Fibroblast of pulmonary artery (primary cell): ENCODE measurements at places on chromosomes 7 and 10.

DNA sequence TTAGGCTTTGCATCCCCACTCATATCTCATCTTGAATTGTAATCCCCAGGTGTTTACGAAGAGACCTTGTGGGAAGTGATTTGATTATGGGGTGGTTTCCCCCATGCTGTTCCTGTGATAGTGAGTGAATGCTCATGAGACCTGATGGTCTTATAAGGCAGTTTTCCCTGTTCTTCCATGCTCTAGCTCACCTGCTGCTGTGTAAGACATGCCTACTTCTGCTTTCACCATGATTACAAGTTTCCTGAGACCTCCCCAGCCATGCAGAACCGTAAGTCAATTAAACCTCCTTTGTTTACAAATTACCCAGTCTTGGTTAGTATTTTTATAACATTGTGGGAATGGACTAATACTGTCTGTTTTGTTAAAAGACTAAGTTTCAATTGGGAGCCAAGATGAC lies 35.3 kb upstream of the ZNF92 start:
- DNase-seq = no peak

GRCh38 chr10:99983280-99983988 lies 26.3 kb downstream of the DNMBP start:
- DNase-seq = peak; percentile 89

GRCh38 chr7:11410656-11411644 lies 421.0 kb downstream of the THSD7A start:
- DNase-seq = no peak

DNA sequence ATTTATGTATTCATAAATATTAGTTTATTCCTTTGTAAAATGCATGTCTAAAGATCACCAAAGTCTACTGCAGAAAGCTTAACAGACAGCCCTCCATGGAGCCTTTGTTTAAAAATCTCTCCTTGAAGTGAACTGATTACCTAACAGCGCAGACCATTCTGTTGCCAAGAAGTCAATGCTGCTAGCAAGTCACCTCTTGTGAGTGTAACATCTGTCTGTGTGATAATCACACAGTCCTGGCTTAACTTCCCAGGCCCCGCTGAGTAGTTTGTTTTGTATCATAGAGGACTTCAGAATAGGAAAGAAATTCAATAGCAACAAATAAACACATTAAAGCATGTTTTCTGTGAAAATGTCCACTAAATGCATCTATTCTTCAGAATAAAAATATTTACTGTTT lies 435.3 kb upstream of the IGFBP3 start:
- no peak for DNase-seq

DNA sequence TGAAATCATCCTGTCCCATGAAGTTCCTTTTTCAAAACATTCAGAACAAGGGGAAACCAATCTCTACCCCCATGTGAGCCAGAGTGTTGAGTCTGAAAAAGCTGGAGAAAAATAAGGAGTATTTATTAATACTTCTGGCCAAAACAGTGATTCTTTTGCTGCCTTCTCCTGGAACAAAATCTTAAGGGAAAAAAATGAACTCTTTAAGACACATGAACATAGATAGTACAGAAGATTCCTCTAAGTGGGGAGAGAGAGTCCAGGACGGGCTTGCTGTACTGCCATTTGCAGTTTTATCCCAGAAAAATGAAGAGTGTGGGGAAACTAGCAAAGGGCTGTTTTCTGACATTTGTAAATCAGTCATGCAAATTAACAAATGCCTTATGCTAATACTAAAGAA lies 173.4 kb upstream of the CELF2 start:
- no peak for DNase-seq

DNA sequence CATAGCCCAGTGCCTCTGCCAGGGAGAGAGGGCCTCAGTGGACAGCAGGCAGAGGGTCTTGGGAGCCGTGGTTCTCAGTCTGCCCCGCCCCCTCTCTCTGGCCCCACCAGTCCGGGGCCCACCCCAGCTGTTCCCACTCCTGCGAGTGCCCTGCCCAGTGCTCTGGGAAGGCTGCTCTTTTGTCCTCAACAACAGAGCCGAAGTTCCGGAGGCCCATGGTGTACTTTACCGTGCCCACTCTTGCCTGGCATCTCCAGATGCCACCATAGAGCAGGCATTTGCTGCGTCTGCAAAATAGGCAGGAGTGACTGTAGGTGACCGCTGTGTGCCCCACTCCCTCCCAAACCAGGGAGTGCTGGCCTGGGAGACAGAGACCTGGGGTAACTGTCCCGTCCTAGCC lies 29.3 kb upstream of the PCBD1 start:
- DNase-seq = no peak

- peak; percentile 84 for DNase-seq
Measured at GRCh38 chr7:47601119-47601880, 19.4 kb upstream of the TNS3 start.

- peak; percentile 49 for DNase-seq
Measured at GRCh38 chr10:97718659-97719142, 5.2 kb downstream of the MARVELD1 start.
